Thyroid gland (tissue), 4 donors: ENCODE measurements at places on chromosomes 5 and 9.
A peak's percentile ranks its signal among the peaks of the same experiment; 100 is the strongest.

DNA sequence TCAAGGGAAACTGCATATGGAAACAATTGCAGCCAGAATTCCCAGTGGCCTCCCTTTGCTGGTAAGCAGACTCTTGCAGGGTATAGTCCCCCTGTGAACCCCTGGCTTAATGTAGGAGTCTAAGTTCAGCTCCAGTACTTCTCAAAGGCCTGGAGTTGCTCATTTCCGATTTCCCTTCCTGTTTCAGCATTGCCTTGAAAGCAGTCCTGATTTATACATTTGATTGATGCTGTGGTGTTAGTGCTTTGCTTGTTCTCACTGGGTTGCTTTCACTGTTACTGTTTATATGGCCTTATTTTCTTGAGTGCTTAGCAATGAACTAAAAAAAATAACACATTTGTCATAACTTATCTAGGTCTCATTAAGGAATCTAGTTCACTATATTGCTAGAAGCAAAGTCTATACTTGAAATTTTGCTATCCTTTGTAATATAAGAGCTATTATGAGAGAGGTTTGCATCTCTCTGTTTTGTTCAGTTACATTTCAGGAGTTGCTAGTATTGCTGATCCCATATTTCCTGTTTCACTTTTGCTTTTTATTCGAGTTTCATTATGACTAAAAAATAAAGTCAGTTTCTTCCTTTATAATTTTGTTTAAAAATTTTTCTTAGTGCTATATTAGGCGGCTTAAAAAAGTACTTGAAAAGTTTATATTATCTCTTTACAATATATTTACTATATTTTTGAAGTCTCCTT is 122.4 kb upstream of the NMUR2 start:
- no peaks in the 10 kb centered on the region for H3K4me1 ChIP-seq

DNA sequence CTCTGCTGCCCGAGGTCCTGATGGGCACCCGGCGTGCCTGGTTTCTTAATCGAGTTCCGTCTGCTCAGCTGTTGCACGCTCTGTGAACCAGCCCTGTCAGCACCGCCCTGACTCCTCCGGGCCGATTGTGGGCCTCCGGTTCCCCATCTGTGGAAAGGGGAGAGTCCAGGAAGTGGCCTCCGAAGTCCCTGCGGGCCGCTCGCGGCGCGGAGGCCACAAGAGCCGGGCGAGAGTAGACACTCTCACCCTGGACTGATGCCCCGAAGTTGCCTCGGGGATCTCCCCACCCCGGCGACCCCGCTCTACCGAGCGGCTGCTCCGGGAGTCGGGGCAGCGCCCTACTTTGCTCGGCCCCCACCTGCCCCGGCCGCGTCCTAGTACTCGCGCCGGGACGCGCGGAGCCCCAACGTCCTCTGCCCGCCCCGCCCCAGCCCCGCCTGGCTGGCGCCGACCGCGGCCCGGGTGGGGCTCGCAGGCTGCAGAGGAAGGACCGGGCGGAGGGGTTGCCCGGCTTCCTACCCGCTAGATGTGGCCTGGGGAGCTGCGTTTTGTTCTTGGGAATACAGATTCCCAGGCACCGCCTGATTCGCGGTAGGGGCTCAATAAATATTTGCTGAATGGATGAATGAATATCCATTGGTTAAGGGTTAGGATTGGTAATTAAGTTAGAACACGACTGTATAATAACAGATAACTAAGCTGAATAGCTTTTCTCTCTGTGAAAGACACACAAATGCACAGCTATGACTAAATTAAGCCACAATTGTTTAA is 935 bp upstream of the ZNF367 start:
- H3K4me1 ChIP-seq: peaks cover 28% of the 10 kb centered on the region
- H3K27me3 ChIP-seq: no peaks in the 10 kb centered on the region
- DNase-seq: peak; percentile 65
- no peaks in the 10 kb centered on the region for H3K36me3 ChIP-seq
- peak overlapping the region; percentile 90 for H3K27ac ChIP-seq

- H3K4me1 ChIP-seq: peaks cover 18% of the 10 kb centered on the region
- no peaks in the 10 kb centered on the region for H3K27me3 ChIP-seq
- H3K4me3 ChIP-seq: no peak within 1 kb of the TSS
- no peak for DNase-seq
- H3K27ac ChIP-seq: no peak within 1 kb of the TSS
Measured at GRCh38 chr9:136373300-136374182, at the start of gene CARD9. Gene CARD9 (minus strand): TSS chr9:136373669. CDS start chr9:136372078, 1,591 bp downstream.

GRCh38 chr5:118905196-118905595 is 83.2 kb downstream of the DTWD2 start:
- H3K27ac ChIP-seq: no peak overlapping the region
- no peaks in the 10 kb centered on the region for H3K4me1 ChIP-seq
- no peaks in the 10 kb centered on the region for H3K36me3 ChIP-seq
- DNase-seq: no peak
- no peaks in the 10 kb centered on the region for H3K27me3 ChIP-seq

DNA sequence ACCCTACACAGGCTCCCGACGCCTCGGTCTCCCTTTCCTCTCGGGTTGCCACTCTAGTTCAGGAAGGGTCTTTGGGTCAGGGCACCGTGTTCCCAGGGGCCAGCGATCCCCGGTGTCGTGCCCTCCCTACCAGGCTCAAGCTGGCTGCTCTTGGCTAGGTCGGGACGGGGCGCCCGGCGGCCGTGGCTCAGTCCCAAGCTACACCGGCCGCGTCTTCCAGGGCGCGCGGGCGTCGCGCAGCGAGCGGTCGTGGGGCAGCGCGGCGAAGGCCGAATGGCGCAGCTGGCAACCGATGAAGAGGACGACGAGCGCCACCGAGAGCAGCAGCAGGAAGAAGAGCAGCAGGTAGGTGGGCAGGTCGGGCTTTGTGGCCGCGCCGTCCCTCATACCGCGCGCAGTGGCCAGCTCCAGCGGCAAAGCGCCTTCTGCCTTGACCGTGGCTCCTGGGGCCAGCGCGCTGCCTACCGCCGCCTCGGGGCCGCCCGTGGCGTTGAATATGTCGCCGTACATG is 892 bp downstream of the SMIM32 start:
- H3K27me3 ChIP-seq: no peaks in the 10 kb centered on the region
- H3K4me1 ChIP-seq: peaks cover 18% of the 10 kb centered on the region
- no peak overlapping the region for H3K27ac ChIP-seq
- H3K4me3 ChIP-seq: no peak overlapping the region

GRCh38 chr5:2686321-2687124 is 65.0 kb downstream of the IRX2 start:
- H3K36me3 ChIP-seq: no peaks in the 10 kb centered on the region
- H3K4me3 ChIP-seq: no peak overlapping the region
- no peaks in the 10 kb centered on the region for H3K27me3 ChIP-seq
- no peak overlapping the region for H3K27ac ChIP-seq
- DNase-seq: no peak

DNA sequence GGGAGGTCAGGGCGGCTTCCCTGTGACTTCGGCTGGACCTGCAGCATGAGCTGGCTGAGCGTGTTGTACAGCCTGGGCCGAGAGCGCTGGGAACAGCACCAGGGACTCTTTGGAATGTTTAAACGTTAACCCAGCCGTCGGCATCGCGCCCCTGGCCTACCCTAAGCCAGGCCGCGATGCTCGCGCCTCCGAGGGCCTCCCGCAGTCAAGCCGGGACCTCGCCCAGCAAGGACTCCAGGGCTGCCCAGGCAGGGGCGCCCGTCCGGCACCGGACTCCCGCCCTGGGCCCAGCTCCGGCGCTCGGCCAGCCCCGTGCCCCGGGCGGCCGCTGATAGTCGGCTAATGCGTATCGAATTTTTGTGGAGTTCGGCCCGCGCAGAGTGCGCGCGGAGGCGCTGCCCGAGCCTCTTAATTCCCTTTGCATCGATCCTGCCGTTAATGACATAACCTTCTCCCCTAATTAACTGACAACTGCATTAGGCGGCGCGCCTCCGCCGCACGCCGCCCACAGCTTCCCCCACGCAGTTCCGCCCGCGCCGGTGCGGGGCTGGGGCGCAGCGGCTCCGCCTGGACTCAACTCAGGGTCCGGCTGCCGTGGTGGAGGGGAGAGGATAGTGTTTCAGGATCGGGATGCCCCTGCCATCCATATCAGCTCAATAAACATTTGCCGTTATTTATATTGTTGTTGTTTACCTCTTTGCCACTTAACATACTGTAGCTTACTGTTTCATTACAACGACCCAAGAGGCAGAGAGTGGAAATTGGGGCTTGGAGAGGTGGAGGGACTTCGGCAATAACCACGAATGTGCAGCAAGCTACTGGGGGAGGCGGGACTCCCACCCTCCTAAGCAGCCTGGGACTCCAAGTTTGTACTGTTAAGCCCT is 28.8 kb upstream of the CDC23 start:
- H3K4me3 ChIP-seq: peak overlapping the region; percentile 5
- no peaks in the 10 kb centered on the region for H3K36me3 ChIP-seq
- H3K4me1 ChIP-seq: no peaks in the 10 kb centered on the region
- no peaks in the 10 kb centered on the region for H3K27me3 ChIP-seq
- peak; percentile 31 for DNase-seq

DNA sequence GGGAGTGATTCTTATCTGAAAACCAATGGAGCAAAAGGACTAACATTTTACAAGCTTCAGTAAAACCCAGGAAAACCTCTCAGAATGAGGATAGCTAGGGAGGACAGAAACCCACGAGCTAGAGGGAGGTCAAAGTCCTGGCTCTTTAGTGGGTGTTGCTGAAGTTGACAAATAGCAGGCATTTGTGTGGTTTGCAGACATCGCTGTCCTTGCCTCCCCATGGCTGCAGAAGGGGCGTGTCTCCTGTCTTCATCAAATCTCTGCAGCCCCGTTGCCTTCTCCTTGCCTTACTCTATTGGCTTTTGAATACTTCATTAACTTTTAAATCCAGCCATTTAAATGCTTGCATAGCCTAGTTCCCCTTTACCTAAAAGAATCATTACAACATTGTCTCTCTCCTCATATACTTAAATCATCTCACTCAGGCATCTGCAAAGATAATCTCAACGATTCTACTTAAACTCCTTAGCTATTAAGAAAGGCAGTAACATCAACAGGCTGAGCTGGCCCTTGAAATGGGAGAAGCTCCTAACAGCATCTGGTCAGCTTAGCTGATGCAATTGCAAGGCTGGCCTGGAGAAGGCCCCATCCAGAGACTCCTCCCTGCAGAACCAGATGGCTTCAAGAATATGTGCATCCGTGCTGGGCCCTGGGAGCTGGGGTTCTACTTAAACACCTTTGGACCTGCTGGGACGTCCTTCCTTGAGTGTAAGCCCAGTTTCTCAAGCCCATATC is 152.8 kb upstream of the TAS2R1 start:
- H3K27ac ChIP-seq: no peak overlapping the region
- no peak for DNase-seq
- H3K36me3 ChIP-seq: no peaks in the 10 kb centered on the region
- no peak overlapping the region for H3K4me3 ChIP-seq
- peaks cover 3% of the 10 kb centered on the region for H3K4me1 ChIP-seq
- no peaks in the 10 kb centered on the region for H3K27me3 ChIP-seq

DNA sequence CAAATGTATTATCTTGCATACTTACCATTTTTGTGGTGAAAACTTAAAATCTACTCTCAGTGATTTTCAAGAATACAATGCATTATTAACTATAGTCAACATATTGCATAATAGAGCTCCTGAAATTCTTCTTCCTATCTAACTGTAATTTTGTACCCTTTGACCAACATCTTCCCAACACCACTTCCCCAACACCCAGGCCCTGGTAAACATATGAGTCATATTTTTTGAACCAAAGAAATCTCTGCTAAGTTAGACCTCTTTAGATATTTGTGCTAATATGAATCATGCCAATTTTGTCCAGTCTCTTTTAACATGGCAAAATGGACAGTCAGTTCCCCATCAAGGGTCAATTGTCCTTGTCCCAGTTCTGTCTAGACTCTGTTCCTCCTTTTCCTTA is 18.5 kb upstream of the RGS7BP start:
- H3K27ac ChIP-seq: no peak overlapping the region
- H3K36me3 ChIP-seq: no peaks in the 10 kb centered on the region
- no peak for DNase-seq
- H3K27me3 ChIP-seq: no peaks in the 10 kb centered on the region
- no peaks in the 10 kb centered on the region for H3K4me1 ChIP-seq
- H3K4me3 ChIP-seq: no peak overlapping the region

GRCh38 chr5:172768573-172769341 is 2.2 kb downstream of the DUSP1 start:
- H3K4me3 ChIP-seq: peak overlapping the region; percentile 91
- H3K36me3 ChIP-seq: peaks cover 39% of the 10 kb centered on the region
- peak overlapping the region; percentile 100 for H3K27ac ChIP-seq
- no peaks in the 10 kb centered on the region for H3K27me3 ChIP-seq

- no peak overlapping the region for H3K27ac ChIP-seq
- H3K4me1 ChIP-seq: no peaks in the 10 kb centered on the region
- H3K4me3 ChIP-seq: no peak overlapping the region
- H3K27me3 ChIP-seq: no peaks in the 10 kb centered on the region
- no peak for DNase-seq
- H3K36me3 ChIP-seq: no peaks in the 10 kb centered on the region
Measured at GRCh38 chr9:125990793-125991220, 243.6 kb downstream of the PBX3 start.

- no peak overlapping the region for H3K4me3 ChIP-seq
- H3K27me3 ChIP-seq: no peaks in the 10 kb centered on the region
- H3K36me3 ChIP-seq: no peaks in the 10 kb centered on the region
- no peaks in the 10 kb centered on the region for H3K4me1 ChIP-seq
- DNase-seq: no peak
Measured at GRCh38 chr9:87071473-87071872, 124.2 kb upstream of the GAS1 start.

GRCh38 chr5:151683986-151684588 is 2.6 kb downstream of the SPARC start:
- no peak for DNase-seq
- H3K36me3 ChIP-seq: no peaks in the 10 kb centered on the region
- peak overlapping the region; percentile 88 for H3K27ac ChIP-seq
- no peaks in the 10 kb centered on the region for H3K27me3 ChIP-seq
- peaks cover 50% of the 10 kb centered on the region for H3K4me1 ChIP-seq

DNA sequence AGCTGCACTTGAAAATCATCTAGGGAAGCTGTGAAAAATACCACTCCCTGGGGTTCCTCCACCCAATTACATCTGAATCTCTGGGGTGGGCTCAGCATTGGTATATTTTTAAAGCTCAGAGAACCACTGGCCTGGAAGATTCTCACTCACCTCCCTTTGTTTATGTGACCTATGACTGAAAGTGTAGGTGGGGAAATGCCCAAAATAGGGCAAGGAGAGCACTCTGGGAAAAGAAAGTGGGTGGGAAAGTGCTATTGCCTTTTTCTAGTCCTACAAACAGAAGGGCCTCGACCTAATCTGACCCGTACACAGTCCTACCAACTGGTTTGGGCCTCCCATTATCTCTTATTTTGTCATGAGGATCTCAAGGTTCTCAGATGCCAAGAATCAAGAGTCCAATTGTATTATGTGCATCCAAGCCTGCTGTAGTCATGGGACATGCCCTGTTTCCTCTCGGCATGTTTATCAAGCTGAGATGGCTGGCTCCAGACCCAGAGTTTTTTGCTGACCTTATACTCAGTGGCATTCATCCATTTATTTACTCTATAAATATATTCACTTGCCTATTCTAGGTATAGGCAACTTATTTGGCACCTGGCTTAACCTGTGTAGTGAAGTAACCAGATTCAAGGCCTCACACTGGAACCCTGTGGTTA is 483.7 kb downstream of the ENC1 start:
- no peak overlapping the region for H3K27ac ChIP-seq
- no peak overlapping the region for H3K4me3 ChIP-seq
- no peaks in the 10 kb centered on the region for H3K36me3 ChIP-seq
- DNase-seq: no peak
- H3K4me1 ChIP-seq: no peaks in the 10 kb centered on the region
- no peaks in the 10 kb centered on the region for H3K27me3 ChIP-seq
